Anterior cingulate cortex (tissue), 58 donors: ENCODE measurements at places on chromosomes 16 and 17.
A peak's percentile ranks its signal among the peaks of the same experiment; 100 is the strongest.

- DNase-seq = no peak
Observed at GRCh38 chr16:68993885-68994284, 111.6 kb upstream of the HAS3 start.

- DNase-seq = no peak
Observed at GRCh38 chr17:43327834-43328420, 70.9 kb upstream of the ARL4D start.

DNA sequence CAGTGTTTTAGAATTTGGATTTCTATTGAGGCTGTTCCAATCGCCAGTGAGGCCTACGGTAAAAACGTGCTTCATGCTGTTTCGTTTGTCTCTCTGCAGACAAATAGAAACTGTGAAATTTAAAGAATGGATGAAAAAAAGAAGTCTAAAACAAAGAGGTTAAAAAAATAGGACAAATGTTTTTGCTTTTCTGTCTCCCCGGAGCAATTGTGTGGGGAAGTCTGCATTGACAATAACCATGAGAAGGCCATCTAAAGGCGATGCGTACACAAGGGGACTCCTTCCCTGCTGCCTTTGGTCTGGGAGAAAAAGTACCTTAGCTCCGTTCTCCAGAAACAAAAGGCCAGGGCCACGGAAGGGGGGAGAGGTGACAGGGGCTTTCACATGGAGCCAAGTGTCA is 4.6 kb upstream of the ZFHX3 start:
- DNase-seq = no peak

DNA sequence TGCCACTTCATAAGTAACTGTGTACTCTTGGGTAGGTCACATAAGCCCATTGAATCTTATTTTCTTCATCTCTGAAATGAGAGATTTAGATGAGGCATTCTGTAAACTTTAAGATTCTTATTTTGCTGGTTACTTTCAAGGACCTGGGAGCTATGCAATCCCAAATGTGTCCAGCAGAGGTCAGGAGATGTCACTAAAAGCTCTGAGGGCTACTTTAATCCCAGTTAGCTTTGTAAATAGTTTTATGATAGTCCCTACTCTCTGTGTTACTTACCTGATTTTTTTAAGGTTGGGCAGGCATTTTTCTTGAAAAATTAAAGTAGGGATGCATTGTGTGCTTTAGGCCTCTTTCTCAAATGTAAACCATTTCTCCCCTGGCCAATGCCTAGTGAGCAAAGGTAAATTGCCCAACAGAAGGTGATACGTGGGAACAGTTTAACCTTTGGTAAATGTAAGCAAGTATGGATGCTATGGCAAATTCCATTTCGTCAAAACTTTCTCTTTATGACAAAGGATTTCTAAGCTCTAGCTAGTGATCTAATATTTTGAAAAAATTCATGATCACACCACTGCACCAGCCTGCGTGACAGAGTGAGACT is 57.1 kb upstream of the WSB1 start:
- no peak for DNase-seq

DNA sequence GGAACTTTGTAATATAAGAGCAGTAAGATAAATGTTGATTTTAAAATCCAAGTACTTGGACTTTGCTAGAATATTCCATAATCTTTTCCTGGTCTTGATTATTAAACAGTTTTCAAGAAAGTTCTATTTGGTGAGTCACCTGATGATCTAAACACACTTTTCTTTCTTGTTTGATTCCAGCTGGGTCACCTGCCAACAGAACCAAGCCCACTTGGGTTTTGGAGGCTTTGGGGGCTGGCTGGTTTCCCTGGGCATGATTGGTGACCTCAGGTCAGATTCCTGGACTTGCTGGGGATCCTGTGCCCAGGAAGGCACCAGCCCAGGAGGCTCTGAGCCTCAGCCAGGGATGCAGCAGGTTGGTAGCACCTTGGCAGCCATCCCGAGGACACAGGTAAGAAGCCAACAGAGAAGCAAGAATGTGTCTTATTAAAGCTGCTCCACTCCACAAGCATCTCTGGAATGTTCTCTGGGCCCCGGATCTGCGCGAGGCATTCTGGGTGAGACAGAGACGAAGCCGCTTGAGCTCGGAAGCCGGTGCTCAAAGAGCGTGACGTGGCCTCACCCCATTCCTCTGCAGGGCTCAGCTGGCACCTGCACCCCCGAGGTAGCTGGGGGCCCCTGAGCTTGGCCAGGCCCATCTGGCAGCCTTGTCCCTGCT is 3.1 kb upstream of the TEX19 start:
- no peak for DNase-seq

GRCh38 chr17:45020354-45021138 is 30.9 kb downstream of the DCAKD start:
- DNase-seq = peak; percentile 13

DNA sequence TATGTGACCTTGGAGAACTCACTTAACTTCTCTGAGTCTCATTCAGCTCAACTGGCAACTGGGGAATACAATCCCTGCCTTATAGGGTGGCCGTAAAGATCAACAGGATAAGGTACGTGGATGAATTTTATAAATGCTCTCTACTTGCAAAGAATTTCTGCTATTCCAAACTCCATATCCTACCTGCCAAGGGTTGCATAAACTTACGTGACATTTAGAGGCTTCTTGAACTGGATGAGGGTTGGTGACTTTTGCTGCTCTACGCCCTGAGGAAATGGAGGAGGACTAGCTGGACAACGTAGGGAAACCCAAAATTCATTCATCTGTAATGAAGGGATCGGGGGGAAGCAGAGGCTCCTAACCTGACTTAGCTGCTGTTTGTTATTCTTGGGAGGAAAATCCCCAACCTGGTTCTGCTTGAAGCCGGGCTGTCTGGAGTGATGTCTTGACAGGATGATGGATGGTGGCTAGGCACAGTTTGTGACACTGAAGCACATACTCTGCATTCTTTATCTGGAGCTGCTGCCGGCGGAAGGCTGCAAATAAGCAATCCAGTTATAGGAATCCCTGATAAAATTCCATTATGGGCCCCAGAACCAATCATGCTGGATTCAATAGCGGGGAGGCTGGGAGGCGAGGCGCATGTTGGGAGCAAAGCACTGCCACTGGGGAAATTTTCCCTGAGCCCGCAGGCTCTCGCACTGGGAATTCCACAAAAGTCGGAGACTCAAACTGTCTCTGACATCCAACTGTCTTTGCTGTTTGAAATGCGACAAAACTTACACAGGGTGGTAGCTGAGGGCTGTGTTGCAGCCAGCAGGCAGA is 94.7 kb upstream of the SDK2 start:
- no peak for DNase-seq

DNA sequence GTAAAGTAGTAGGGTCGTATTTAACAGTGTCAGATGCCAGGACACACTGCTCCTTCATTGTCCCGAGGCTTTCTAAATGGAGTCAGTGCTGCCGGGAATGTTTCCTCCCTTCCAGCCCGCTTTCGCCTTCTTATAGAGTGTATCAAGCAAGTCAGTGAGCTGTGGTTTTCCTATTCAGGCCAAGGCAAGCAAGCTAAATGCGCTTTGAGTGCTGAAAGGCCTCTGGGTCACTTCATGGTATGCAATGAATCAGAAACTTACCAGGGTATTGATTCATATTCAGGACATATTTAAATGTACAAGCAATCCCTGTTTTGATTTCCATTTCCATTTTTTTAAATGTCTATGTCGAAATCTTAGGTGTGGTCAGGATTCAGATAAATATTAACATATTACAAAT is 327.9 kb upstream of the SOX9 start:
- no peak for DNase-seq

- DNase-seq = peak; percentile 73
Observed at GRCh38 chr17:74454197-74455024, 12.0 kb upstream of the CD300A start.

DNA sequence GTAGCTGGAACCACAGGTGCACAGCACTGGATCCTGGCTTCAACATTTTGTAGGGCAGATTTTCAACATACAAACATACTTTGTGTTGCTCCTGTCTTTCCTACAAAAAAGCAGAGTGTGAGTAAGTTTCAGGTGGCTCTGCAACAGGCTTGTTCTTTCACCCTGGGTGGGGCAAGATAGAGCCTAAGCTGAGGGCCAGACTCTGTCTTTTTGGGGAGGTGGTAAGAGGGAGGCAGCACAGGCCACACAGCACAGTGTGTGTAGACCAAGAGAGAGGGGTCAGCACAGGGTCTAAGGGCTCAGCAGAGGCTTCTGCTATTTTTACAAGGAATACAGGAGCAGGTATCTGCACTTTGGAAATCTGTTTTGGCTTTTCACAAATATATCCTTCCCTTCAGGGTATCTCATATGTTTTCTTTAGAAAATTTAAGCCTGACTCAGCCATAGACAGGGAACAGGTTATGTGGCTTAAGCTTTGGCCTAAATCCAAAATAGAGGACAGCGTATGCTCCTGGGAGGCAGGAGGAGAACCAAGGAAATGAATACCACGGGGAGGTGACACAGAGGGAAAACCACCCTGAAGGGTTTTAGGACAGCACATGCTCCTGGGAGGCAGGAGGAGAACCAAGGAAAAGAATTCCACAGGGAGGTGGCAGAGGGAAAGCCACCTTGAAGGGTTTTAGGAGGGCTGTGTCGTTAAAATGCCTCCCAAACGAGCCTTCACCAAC is 21.6 kb downstream of the EMC8 start:
- DNase-seq = no peak

- DNase-seq = no peak
Observed at GRCh38 chr16:11916524-11917285, 949 bp upstream of the GSPT1 start.

DNA sequence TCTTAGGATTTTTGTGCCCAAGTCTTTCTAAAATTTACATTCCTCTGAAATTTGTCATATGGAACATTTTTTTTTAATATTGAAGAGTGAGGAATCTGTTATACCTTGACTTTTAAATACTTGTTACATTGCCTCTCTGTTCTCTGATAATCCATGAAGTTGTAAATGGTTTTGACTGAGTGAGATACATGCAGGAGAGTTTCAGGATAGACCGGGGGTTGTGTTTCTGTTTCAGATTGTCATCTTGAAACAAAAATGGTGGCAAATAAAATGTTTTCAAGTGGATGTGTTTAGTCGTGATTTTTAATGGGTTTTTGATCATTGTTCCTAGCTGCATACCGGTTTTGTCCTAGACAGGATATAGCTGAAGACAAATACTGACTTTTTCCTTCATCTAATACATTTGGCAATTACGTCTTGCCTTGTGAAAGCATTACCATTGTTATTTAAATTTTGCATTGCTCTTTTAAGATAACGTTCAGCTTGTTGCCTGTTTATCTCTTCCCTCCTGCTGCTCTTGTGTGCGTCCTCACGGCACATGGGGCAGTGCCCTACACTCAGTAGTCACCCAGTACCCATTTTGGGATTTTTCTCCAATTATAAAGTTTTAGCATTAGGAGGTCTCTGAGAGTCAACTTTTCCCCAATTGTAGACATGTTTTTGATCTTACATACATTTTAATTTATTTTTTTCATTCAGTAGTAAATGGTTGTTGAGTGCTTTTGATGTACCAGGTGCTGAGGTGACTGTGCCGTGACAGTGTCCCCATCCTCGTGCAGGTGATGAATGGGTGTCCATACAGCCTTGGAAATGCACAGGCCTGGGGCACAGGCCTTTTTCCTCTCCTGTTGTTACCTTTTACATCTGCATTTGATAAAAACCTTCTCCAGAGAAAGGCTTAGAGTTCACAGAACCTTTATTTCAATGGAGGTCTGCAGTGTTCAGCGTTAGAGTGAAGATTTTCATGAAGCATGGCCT is 169.9 kb downstream of the MSI2 start:
- no peak for DNase-seq

GRCh38 chr17:1931844-1932579 is 93.1 kb downstream of the RTN4RL1 start:
- DNase-seq = peak; percentile 37

DNA sequence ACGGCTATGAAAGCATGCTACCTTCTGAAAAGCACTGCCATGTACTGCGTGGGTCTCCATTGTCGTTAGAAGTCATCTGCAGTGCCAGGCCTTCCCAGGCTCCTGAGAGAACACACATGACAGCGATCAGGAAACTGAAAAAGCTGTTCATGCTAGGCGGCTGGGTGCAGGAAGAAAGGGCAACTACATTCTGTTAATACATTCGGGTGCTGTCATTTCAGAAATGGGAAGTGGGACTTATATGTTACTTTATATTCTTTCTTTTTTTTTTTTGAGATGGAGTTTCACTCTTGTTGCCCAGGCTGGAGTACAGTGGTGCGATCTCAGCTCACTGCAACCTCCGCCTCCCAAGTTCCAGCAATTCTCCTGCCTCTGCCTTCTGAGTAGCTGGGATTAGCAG is 19.9 kb downstream of the CFAP20 start:
- DNase-seq = no peak

DNA sequence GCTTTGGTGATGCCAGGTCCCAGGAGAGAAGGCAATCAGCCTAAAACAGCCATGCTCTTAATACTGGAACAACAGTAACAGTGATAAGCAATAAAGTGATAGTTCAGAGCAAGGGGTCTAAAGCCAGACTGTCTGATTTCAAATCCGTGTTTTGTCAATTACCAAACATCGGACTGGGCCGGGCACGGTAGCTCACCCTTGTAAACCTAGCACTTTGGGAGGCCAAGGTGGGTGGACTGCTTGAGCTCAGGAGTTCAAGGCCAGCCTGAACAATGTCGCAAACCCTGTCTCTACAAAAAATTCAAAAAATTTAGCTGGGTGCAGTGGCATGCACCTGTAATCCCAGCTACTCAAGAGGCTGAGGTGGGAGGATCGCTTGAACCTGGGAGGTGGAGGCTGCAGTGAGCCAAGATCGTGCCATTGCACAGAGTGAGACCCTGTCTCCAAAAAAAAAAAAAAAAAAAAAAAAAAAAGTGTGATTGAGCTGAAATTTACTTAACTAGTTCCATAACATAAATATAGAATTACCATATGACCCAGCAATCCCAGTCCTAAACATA is 5.1 kb downstream of the COPRS start:
- no peak for DNase-seq

DNA sequence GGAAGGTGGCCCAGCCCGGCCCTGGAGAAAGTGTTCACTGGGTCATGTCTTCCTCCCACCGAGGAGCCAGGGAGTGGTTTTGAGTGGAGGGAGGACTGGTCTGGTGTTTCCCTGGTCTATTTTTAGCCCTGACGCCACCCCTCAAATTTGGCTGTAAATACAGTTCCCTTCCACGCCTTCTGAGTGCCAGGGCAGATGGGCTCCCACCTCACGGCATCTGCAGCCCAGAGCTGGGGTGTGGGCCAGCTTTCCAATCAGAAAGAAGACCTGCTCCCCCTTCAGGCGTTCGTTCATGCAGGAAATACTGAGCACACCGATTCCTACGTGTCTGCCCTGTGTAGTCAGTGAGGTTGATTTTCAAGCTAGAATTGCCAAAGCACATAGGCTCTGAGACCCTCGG is 53.7 kb downstream of the SNX20 start:
- DNase-seq = peak; percentile 29

DNA sequence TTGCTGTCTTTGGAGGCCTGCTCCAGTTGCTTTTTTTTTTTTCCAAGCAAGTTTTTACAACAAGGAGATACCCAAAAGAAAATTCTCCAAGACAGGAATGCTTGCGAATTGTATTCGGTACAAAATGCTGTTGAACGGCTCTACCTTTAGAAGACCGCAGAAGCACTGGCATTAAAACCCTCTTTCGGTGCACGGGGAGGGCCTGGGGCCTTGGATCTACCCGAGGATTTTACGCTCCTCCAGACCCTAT is 1.3 kb upstream of the HELZ start:
- no peak for DNase-seq
